ENCODE measurements at places on chromosomes 12 and 14.

GRCh38 chr12:29343022-29343799, 37.8 kb downstream of the ERGIC2 start:
- no peak for DNase-seq

- no peak for DNase-seq
These were observed 53.1 kb downstream of the TMEM30B start for GRCh38 chr14:61227884-61228591.

GRCh38 chr12:44317651-44318126, 481.8 kb downstream of the TMEM117 start:
- DNase-seq, result peak; percentile 13

DNA sequence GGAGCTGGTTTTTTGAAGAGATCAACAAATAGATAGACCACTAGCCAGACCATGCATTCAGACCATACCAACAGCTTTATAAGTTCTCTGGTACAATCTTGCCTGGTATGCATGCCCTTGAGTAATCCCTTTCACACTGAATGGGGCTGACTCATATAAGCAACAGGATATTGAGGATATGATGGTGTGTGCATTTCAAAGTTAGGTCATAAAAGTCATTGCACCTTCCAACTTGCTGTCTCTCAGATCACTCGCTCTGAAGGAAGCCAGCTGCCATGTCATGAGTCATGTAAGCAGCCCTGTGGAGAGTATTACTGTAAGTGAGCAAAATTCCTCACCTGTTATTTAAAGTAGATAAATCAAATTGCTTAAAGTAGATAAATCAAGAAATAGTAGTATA, 45.0 kb upstream of the OR6J1 start:
- DNase-seq, result no peak

- DNase-seq, result no peak
These were observed 340.4 kb upstream of the FBXO33 start for GRCh38 chr14:39772627-39773026.

DNA sequence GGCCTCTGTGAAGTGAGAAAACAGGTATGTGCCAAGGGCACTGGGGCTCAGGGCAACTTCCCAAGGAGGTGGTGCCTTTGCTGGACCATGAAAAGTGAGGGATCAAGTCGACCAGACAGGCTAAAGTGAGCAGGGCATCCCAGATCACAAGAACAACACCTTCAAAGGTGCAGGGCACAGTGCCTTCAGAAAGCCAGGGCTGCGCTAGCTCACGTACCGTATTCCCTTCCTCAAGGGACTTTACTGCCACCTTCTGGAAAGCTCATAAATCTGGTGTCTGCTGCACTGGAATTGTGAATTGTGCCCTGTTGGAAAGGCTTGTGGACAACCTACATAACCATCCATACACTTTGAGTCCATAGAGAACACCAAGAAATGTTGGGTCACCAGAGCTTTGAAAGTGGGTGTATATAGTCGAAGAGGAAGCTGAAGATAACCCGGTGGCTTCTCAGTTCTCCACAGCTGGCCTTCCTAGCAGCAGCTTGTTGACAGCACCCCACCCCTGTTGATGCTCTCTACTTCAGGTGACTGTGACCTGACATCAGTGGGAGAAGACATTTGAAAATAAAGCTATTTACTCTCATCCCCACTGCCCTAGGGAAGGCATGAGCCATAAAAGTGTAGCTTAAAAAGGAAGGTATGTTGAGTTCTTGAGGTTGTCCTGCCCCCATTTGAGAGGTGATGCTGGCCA, 24.5 kb downstream of the FIGNL2 start:
- DNase-seq, result peak; percentile 51

GRCh38 chr12:104385510-104385909, 71.2 kb upstream of the CHST11 start:
- no peak for DNase-seq

GRCh38 chr12:85006206-85006605, 29.9 kb downstream of the TSPAN19 start:
- DNase-seq, result no peak

- peak; percentile 41 for DNase-seq
These were observed 185.7 kb upstream of the GRIN2B start for GRCh38 chr12:14167005-14167628.

- no peak for DNase-seq
These were observed 20.7 kb downstream of the DTX1 start for GRCh38 chr12:113077057-113077858.

- DNase-seq, result peak; percentile 67
These were observed 78.7 kb downstream of the TXNDC16 start for GRCh38 chr14:52473557-52473956.

- no peak for DNase-seq
These were observed 181.4 kb downstream of the TRHDE start for GRCh38 chr12:72453550-72453949.

GRCh38 chr14:22305607-22306006, 283.4 kb downstream of the DAD1 start:
- DNase-seq, result peak; percentile 9

DNA sequence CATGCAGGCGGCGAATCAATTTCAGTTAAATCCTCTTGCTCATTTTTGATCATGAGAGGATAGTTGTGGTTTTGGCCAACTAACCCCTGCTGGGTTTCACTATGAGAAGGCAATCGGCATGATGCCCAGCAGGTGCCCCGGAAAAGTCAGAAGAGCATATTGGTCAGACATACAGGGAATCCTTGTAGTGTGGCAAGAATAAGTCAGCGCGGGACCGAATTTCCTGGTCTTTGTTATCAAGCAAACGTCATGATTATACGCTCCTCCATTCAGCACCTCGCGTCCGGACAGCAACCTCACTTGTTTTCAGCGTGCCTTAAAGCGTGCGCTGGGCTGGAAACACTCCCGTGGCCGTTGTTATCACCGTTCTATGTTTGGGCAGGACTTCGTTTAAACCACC, 1.8 kb downstream of the TBC1D30 start:
- DNase-seq, result peak; percentile 18

All from CD4-positive, alpha-beta T cell treated with Interleukin-12 subunit alpha and Interleukin-12 subunit beta, for 1 hour (primary cell).